ENCODE measurements at places on chromosomes 4 and X. TPM values are rescaled to one million over a fixed set of nuclear protein-coding genes. Genes with fewer than 3 reads are reported as not detected.

The CRMP1 gene
- not detected for total RNA-seq

The SLC7A11 gene
- 67.2 TPM for total RNA-seq

The GAGE1 gene
- total RNA-seq: not detected

GRCh38 chr4:147492761-147493160, 11.9 kb downstream of the EDNRA start:
- no peak overlapping the region for H3K27ac ChIP-seq
- peaks cover 9% of the 10 kb centered on the region for H3K4me1 ChIP-seq
- no peaks in the 10 kb centered on the region for H3K27me3 ChIP-seq

DNA sequence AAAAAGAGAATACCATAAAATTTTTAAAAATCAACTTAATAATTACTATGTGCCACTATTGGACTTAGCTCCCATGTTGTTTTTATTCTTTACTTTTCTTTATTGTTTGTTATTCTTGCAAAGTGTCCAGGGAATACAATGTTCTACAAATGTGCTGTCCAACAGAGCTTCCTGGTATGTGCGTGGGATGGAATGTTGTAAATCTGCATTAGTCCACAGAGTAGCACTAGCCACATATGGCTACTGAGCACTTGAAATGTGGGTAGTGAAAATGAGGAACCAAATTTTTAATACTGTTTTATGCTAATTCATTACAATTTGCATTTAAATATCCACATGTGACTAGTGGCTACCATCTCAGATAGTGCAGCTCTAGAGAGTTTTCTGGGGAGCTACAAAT, 14.3 kb upstream of the CORIN start:
- H3K36me3 ChIP-seq: peaks cover 17% of the 10 kb centered on the region
- peak overlapping the region; percentile 16 for H3K4me3 ChIP-seq
- no peaks in the 10 kb centered on the region for H3K27me3 ChIP-seq

DNA sequence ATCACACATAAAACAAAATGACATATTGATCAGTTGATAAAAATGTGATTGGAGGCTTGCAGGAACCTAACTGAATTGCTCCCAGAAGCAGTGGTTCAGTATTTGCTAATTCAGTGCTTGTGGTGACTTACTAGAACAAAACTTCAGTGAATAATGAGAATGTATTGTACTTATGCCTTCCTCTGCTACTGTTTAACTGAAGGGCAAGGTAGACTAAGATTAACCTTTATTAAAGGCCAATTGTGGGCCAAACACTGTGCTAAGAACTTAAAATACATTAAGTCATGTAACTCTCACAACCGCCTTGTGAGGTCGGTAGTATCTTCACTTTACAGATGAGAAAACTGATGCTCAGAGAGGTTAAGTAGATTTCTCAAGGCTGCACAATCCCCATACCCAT, 14.9 kb downstream of the IGFBP7 start:
- no peak for DNase-seq
- H3K36me3 ChIP-seq: peaks cover 3% of the 10 kb centered on the region
- no peak overlapping the region for H3K4me3 ChIP-seq

- H3K4me3 ChIP-seq: no peak overlapping the region
- no peaks in the 10 kb centered on the region for H3K36me3 ChIP-seq
- DNase-seq: peak; percentile 72
- peaks cover 22% of the 10 kb centered on the region for H3K4me1 ChIP-seq
- H3K27me3 ChIP-seq: no peaks in the 10 kb centered on the region
These were observed 407.3 kb downstream of the MAPK10 start for GRCh38 chr4:85952528-85952927.

DNA sequence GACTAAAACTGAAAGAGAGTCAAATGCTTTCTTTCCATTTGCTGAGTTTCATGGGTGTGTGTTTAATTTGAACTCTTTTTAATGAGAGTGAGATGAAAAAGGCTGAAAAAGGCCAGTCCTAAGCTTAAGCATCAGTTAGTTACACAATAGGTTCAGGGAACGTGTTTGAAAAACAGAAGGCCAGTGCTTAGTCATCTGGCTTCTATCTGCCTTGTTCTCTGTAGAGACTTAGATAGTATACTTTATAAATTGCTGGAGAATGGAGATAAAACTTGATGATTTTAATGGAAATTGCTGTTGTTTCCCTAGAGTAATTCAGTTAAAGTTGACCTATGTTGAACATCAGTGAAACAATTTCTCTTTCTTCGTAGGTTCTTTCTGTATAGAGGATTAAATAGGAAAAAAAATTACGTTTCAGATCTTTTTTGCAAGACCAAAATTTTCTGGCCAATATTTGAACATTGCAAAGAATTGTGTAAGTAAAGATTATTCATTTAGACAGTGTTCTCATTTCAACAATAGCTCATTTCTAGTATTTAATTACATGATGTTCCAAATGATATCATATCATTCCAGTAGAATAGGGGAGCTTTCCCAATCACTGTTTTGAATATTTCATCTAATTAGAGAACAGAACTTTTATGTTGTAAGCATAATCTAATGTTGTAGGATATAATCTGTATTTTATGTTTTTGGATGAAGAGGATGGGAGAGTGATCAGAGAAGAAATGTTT, 1088.8 kb downstream of the ADGRL3 start:
- no peak overlapping the region for H3K4me3 ChIP-seq
- no peaks in the 10 kb centered on the region for H3K4me1 ChIP-seq

Measured in GM23248 (cell line).